Activated CD4-positive, alpha-beta T cell treated with anti-CD3 and anti-CD28 coated beads, Interleukin-2, amount 10 ng/mL, durations not matched to agents 7 days and 5 days (primary cell): ENCODE measurements at places on chromosomes 11 and 22.

DNA sequence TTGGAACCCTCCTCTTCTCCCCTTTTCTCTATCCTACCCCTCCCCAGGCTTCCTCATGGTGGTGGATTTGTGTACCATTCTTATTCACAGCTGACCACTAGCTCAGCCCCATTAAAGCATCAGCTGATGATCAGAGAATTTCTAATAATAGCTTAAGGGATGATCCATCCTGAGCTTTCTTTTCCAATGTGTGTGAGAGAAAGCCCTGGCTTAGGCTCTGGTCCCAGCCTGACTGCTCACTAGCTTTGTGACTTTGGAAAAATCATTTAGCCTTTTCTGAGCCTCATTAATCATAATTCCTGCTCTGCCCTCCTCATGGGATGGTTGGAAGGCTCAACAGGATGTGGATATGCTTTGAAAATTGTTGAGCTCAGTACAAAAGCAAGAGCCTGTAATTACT, 26.3 kb upstream of the CCDC90B start:
- no peak overlapping the region for H3K4me3 ChIP-seq
- H3K27ac ChIP-seq, result no peak overlapping the region
- peaks cover 4% of the 10 kb centered on the region for H3K27me3 ChIP-seq
- H3K36me3 ChIP-seq, result no peaks in the 10 kb centered on the region
- DNase-seq, result no peak
- no peaks in the 10 kb centered on the region for H3K4me1 ChIP-seq

DNA sequence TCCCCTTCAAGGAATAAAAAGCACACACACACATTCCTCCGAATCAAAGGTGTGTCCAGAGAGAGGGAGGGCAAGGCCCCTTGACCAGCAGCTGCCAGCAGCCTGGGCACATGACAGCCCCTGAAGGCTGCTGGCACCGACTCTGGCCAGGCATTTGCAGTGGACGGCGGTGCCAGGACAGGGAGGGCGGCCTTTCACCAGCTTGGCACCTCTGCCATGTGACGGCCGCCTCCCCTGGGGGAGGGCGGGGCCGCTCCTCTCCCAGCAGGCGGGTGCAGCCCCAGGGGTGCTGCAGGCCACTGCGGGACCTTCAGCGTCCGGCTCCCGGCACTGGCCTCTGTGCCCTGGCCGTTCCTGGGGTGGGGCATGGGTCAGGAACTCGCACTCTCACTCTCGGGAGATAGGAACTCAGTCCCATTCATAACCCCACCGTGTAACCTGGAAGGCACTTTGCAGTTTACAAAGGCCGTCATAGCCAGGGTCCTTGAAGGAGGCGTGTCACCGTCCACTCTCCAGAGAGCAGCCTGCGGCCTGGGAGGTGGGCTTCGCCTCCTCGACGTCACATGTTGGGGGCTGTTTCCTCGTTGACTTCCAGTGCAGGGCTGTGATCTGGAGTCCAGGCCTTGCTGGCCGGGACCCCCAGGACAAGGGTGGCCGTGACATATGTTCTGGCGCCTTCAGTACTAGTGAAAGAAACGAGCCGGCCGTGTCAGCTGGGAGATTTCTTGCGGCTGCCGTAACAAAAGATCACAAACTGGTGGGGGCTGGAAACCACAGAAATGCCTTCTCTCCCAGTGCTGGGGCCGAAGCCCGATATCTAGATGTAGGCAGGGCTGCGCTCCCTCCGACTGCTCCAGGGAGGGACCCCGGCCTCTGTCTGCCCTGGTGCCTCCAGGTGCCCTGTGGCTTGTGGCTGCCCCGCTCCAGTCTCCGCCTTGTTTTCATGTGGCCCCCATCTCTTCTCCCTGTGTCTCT, 39.9 kb upstream of the SMIM38 start:
- H3K27ac ChIP-seq, result no peak overlapping the region
- no peak for DNase-seq
- no peak overlapping the region for H3K4me3 ChIP-seq
- peaks cover 5% of the 10 kb centered on the region for H3K4me1 ChIP-seq

DNA sequence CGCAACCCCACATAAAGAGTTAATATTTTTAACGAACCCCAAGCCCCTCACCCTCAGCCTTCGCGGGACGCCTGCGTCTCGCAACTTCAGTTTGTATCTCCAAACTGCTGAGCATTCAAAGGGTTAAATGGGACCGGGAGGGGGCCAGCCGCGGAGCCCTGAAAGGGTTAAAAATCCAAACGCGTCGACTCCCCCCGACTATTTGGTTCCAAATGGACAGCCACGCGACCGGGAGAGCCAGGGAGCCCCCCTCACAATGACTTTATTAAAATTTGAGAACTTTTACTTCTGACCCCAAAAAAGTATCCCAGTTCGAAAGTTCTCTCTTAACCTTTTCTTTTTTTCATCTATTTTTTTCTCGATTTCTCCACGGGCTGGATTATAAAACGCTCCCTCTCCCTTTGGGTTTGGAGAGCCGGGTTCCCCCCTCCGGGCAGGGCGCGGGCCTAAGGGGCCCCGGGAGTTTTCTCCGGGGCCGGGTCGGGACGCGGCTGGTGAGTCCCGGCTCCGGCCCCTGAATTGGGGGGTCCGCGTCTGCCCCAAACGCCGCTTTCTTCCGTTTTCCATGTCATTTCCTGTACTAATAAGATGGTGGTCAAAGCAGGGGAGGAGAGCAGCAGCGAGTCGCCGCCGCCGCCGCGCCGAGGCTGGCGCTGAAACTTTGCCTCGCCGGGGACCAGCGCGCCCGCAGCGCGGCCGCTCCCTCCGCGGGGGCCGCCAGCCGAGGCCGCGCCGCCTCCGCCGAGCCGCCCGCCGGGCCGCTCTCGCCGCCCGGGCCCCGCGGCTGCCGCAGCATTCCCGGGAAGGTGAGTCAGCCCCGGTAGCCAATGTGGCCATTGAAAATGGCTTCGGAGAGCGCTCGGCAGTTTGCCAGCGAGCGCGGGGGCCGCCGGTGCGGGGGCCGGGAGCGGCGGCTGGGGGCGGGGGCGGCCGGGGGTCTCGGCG, at the start of gene PRDM11:
Gene PRDM11 (plus strand): TSS at position 568 of the 945 bp plus-strand sequence. CDS start 35,128 bp downstream, outside the sequence.
- no peak for DNase-seq
- H3K27ac ChIP-seq, result peak within 1 kb of the TSS; percentile 82
- H3K27me3 ChIP-seq, result peaks cover 34% of the 10 kb centered on the region
- H3K4me3 ChIP-seq, result peak within 1 kb of the TSS; percentile 75
- no peaks in the 10 kb centered on the region for H3K36me3 ChIP-seq

- H3K36me3 ChIP-seq, result peaks cover 5% of the 10 kb centered on the region
- no peak overlapping the region for H3K27ac ChIP-seq
- peaks cover 16% of the 10 kb centered on the region for H3K27me3 ChIP-seq
- no peak overlapping the region for H3K4me3 ChIP-seq
- H3K4me1 ChIP-seq, result peaks cover 7% of the 10 kb centered on the region
Measured at GRCh38 chr11:62033191-62034035, 66.0 kb upstream of the FTH1 start.
